ENCODE measurements at places on chromosomes 6 and 20.

- no peak for DNase-seq
These were observed 32.4 kb upstream of the SNX9 start for GRCh38 chr6:157790548-157791160.

DNA sequence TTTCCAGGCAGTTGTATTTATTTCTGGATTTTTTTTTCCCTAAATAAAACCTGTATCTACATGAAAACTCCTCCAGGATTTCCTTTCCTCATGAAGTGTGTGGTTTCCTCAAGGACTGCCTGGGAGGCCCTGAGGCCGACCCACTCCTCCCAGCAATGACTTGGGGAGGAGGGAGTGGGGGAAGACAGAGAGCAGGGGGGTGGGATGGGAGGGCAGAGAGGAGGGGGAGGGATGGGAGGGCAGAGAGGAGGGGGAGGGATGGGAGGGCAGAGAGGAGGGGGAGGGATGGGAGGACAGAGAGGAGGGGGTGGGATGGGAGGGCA is 161.8 kb upstream of the AGPAT4 start:
- DNase-seq = no peak

DNA sequence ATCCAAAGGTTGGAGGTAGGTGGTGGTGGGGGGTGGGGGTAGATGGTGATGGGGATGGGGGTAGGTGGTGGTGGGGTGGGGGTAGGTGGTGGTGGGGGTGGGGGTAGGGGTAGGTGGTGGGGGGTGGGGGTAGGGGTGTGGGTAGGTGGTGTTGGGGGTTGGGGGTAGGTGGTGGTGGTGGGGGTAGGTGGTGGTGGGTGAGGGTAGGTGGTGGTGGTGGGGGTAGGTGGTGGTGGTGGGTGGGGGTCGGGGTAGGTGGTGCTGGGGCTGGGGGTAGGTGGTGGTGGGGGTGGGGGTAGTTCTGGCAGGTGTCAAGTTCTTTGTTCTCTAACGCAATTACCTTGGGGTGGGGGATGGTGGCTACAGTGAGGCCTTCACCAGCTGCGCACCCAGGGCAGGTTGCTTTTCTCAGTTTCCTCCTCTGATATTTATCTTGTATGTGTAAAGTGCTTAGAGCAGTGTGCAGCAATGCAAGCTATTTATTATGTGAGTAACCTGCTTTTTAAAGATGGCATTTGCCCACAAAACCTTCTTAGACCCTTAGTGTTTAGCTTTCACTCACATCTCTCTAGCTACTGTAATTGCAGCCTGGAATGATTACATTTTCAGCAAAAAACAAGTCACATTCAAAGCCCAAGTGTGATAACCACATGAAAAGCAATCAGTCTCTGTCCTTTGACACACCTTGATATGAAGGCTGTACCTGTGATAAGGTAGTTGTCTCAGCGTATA is 8.2 kb upstream of the CCDC167 start:
- DNase-seq = no peak

- no peak for DNase-seq
These were observed 20.4 kb downstream of the TRERF1 start for GRCh38 chr6:42431356-42431755.

DNA sequence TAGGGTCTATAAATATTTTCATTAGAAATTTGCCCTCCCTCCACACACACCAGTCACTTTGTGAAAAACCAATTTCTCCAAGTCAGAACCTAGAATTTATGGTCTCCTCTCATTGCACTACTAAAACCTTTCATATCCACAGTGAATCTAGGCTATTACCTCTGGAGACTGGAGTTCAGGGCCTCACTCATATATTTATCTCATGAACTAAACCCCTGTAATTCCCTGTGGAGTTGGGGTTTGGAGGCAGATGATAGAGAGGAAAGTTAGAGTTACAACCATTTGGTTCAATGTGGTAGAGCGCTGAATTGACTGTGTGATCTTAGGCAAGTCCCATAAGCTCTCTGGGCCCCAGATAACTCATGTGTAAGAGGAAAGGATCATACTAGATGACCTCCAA is 18.2 kb upstream of the CEP85L start:
- no peak for DNase-seq

- peak; percentile 26 for DNase-seq
These were observed 192.3 kb downstream of the C6orf118 start for GRCh38 chr6:165117121-165117520.

DNA sequence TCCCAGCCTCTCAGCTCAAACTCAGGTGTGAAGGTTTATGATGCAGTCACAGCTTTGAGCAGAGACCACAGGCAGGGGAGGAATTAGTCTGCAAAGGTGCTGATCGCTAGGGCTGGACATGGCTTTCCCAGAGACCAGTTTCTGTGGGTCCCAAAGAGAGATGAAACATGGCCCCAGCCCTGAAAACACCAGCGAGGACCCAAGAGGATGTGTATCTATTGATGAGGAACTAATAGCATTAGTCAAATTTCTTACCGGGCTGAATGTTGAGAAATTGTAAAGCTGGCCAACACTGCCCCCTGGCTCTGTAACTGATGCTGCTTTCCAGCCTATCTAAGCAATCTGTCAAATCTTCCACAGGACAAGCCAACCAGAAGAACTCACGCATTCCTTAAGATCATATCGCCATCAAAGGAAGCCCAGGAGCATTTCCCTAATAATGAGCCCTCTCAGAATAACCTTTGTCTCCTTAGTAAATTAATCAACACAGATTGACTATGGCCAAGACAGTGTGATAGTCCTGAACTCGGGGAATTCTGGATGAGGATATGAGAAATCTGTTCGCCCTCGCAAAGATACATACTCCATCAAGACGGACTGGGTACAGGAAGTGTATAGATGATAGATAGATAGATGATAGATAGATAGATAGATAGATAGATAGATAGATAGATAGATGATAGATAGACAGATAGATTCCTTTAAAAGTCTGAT is 7.8 kb upstream of the ACSS1 start:
- DNase-seq = peak; percentile 75

GRCh38 chr6:26268659-26269402 is 96.2 kb upstream of the BTN3A2 start:
- DNase-seq = peak; percentile 94

DNA sequence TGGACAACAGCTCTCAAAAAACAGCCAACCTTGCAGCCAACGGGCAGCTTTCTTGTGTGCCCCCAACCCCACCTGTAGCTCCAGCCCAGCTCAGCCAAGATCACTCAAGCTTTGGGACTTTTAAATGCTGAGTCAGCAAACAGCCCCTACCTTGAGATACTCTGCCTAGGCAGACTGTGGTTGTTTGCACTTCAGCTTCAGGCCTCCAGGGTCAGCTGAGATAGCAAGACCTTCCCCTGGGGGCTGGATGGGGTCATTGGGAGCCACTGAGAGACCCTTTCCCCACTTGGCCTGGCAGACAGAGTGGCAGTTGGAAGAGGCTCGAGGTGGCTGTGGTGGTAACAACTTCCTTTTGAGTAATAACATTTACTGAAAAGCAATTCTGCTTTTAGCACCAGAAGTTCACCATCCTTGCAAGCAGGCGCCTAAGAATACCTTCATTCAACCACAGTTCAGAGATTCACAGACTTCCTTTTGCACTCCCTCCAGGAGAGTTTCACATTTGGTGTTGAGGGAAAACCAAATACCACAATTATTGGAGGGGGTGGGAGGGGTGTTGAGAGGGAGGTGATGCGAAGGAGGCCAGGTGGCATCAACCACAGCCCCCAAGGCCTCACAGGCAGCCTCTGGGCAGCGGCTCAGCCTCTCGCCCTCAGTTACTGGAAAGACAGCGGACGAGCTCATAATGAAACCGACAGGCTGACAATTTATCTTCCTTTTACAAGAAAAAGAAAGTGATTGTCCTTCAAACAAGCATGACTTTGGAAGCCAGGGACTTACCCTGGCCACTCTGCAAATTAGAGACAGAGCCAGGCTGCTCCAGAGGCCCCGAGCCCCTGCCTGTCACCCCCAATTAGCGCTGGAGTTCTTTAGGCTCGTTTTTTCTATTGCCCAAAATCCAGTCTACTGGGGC is 148.1 kb downstream of the CEBPB start:
- peak; percentile 72 for DNase-seq

DNA sequence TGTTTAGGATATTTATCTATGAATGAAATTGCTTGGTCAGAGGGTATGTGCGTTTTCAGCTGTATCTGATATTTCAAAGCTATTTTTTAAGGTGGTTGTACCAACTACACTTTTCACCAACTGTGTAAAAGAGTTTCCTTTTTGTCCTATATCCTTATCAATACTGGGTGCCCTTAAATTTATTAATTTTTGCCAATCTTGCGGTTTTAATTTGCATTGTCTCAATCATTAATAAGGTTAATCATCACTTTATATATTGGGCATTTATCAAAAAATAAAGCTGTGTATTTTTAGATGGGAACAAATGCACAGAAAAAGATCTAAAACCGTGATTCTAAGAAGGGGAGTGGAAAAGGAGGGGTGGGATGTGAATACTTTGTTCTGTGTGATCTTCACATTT is 66.7 kb upstream of the SALL4 start:
- DNase-seq = no peak

GRCh38 chr6:15317934-15318902 is 72.3 kb downstream of the JARID2 start:
- peak; percentile 71 for DNase-seq

DNA sequence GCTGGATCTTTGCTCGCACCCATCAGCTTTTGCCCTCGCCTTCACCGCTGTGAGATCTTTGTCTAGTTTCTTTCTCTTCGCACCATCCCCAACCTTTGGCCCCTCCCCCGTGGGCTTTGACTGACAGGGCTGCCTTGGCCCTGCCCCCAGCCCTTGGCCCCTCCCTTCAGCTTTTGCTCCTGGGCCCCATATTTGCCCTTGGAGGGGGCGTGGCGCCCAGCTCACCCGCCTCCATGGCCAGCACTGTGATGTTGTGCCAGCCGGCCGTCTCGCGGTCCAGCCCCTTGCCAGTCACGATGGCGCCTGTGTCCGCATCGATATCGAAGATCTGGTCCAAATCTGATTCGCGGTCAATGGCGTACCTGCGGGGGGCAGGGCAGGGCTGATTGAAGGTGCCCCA is 81.1 kb downstream of the CD40 start:
- peak; percentile 87 for DNase-seq

DNA sequence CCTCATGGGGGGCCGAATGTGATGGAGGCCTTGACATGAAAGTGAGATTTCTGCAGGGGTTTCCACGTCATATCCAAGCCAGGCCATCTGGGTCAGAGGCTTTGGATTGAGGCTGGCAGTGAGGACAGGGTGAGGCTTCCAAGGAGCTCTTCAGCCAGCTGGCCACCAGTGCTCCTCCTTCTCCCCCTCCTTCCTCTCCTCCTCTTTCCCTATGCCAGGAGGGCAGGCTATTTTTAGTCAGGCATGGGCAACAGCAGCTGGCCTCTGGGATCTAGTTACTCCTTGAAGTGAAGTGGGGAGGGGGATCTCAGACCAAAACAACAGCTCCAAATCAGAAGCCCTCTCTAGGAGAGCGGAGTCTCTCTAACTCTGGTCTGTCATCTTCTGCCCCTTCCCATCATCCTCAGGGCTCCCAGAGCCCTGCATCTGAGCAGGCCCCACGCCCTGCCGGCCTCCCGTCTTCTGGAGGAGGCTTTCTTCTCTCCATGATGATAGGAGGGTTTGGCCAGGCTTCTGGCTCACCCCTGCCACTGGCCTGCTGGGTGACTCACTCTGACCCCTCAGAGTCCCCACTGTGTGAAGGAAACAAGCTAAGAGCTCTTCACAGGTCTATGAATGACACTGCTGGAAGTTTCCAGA is 612 bp downstream of the TNNC2 start:
- peak; percentile 42 for DNase-seq

DNA sequence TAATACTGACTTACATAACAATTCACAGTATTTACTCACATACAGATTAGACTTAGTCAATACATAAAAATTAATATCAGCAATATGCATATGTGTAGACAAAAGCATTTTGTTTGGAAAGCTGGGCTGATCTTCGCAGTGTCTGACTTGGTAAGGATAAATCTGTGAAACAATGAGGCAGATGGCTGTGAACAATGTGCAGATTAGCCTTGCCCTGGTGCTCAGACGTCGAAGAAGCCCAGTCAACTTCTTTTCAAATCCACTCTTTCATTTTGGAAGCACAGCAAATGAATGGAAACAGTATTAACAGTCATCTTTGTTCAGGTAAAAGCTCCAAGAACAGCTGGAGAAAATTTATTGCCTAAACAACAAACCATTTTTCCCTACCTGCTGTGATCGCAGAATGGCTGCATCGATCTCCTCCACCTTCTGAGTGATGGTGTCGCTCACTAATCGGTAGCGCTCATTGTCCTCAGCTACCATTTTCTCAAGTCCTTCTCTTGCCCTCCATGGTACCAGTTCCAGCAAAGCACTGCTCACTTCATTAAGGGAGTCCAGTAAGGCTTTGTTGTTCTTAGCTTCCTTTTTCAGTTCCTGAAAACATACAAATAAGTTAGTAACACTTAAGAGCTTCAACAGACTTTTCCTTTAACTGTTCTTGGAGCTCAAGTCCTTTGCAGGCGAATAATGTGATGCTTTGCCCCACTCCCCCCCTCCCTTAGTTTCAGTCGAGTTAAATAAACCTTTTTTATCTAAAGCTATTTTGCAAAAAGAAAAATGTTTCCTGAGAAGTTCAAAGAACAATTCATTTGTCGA is 116.5 kb downstream of the DST start:
- no peak for DNase-seq

DNA sequence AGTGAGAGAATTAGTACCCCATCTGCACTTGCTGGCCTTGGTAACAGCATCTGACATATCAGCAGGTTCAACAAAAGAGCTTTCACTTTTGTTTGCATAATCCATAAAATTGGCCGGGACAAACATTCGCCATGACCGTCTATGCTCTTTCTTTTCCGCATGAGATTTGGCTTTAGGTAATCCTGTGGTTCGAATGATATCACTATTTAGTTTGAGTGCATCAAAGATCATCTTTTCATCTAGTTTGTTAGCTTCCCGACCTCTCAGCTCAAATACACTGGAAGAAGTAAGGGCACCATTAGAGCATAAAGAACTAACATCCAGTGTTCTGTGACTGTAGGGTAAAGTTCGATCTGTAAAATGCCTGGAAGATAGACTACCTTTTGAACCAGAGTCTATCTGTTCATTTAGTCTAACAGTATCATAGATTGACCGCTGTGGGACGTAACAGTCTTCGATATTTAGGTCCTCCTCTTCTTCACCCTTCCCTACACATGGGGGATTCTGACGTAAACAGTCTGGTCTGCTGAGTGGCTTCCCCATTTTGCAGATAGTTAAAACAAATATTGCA is 101.6 kb downstream of the DST start:
- no peak for DNase-seq

DNA sequence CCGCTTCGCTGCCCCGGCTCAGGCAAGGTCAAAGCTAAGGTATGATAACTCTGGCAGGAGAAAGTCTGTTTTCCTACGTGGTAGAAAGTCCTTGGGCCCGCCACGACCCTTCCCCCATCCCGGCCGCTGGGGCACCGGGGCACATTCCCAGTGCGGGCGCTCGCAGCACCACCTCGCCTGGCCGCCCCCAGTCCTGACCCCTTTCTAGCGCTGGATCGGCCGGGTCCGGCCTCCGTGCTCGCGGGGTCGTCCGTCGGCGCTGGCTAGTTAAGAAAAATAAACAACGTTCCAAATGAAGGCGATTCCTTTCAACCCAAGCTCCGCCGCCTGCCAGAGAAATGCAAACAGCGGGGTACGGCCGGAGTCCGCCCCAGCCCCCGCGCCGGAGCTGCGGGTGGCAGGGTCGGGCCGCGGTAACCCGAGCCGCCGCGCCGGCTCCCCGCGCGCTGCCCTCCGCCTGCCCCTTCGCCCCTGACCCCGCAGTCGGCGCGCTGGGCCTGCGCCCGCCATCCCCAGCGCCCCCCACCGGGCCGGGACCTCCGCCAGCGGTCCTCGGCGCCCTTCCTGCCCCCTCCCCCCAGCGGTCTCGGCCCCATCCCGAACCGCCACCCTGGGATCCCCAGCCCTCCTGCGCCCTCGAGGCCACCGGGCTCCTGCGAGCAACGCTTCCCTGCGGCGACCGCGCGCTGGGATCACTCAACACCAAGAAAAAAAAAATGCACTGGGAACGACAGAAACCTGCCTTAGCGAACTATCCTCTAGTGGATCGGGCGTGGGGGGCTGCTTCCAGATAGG is 37.6 kb downstream of the NCR2 start:
- DNase-seq = peak; percentile 5
